Urinary bladder (tissue), 4 donors: ENCODE measurements at places on chromosomes 12 and 14.

- no peak for DNase-seq
Observed at GRCh38 chr12:120639771-120640721, at the start of gene CABP1. Gene CABP1, plus strand, starts transcription at chr12:120640626. Its CDS starts 60 bp downstream, at chr12:120640686.

DNA sequence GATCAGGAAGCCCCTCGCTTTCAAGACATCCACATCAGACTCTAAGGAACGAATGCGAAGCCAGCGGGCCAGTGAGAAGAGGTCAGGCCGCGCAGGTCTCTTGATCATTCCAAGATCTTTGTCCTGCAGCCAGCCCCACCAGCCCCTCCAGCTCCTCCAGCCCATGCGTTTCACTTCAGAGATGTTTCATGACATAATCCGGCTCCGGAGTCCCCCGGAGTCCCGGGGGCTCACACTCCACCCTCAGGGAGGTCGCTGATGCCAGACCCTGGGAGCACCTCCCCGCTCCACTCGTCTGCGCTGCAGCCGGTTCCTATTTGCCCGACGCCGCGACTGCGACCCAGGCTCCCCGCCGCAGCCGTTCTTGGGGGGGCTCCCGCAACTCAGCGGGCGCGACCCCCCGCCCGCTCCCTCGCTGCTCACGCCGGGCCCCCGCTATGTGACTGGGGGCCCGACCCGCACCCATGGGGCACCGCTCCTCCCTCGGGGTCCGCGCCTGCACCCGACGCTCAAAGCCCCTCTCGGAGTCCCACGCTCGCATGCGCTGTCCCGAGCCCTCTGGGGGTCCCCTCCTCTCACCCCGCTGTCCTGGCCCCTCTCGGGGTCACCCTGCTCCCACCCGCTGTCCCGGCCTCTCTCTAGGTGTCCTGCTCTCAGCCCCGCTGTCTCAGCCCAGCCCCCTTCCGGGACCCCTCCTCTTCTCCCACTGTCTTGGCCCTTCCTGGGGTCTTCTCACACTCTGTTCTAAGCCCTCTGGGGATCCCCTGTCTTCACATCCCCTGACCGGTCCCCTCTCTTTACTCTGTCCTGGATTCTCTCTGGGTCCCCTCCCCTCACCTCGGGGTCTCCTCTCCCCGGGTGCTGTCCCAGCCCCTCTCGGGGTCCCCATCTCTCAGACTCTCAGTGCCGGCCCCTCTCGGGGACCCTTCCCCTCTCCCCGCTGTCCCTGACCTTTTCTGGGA is 1.1 kb downstream of the TAOK3 start:
- no peak for DNase-seq

- no peak for DNase-seq
Observed at GRCh38 chr14:64912261-64912660, 2.0 kb upstream of the CHURC1 start.

DNA sequence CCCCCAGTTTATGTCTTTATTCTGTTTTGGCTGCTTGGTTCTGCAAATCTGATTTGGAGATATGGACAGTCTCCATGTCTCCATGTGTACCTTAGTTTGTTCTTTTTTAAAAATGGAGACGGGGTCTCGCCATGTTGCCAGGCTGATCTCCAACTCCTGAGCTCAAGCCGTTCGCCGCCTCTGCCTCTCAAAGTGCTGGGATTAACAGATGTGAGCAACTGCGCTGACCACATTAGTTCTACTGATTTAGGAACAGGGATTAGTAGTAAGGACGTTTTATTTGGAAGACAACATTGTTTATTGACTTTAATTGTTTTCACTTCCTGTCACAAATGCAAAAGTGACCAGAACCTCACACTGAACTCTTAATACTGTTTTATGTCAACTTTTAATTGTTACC is 14.7 kb downstream of the AEBP2 start:
- DNase-seq, result no peak

GRCh38 chr14:44211718-44212117 is 295.4 kb downstream of the FSCB start:
- no peak for DNase-seq

DNA sequence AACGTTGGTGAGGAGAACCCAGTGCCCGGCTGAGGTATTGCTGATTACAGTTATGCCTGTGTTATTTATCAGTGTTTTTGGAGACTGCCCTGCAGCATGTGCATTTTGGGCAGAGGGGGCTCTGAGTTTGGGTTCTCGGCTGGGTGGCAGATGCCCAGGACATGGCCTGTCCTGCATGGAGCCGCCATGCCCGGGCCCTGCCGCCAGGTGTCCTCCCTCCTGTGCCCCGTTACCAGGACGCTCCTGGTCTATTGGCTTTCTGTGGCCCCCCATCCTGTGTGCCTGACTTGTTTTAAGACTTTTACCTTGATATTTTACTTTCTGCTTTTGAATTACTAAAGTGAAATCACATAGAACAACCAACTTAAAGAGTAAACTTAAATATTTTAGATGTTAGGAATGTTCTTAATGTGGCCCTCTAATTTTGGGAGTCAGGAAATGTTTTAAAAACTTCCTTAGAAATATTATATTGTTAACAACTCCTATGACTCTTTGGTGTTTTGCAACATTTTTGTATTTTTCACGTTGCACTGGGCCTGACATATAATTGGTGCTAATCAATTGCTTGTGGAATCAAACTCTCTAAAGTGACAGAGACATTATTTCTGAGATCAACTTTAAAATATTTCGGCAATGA is 51.8 kb downstream of the PRIMA1 start:
- no peak for DNase-seq

DNA sequence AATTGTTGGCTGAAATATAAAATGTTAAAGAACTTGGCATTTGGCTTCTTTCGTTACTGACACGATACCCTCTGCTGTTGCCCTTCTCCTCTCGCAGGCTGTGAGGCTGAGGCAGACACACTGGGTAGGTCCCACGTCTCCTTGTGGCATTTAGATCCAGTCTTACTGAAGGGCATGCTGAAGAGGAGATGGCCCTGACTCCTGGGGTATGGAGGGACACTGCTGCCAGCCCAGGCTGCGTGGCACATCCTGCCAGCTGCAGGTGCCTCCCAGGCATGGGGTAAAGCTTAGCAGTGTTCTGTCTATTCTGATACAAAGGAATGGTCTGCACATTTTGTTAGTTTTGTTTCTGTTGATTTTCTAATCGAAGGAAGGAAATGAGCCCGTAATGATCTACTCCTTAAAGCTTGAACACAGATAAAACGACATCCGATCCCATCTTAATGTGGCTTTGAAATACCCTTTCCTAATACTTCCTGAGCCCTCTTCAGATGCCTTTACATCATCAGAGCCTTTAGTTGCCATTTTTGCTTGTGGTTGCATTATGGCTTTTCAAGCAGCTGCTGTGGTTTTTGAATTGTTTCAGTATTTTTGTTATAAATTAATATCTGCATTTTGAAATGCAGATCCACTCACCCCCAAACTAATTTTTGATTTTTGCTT is 61.1 kb downstream of the WDR20 start:
- DNase-seq, result no peak

GRCh38 chr14:89614009-89614691 is 197.1 kb upstream of the FOXN3 start:
- DNase-seq, result no peak

- DNase-seq, result no peak
Observed at GRCh38 chr14:91119556-91120311, 5.9 kb downstream of the DGLUCY start.

DNA sequence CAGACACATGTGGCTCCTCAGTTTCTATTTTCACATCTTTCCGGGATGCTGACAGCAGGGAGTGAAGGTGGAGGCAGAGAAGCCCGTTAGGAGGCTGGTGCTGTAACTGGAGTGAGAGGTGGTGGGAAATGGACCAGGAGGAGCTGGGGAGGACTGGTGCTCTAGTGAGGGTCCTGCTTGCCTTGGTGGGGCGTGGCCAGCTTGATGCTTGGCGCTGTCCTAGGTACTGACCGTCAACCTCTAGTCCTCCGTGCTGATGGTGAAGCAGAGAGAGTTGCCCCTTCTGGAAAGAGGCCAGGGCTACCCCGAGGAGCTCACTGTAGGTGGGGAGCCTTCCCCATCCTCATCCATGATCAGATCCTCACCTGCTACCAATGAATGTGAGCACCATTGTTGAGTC is 1.4 kb downstream of the TRMT61A start:
- DNase-seq, result no peak

DNA sequence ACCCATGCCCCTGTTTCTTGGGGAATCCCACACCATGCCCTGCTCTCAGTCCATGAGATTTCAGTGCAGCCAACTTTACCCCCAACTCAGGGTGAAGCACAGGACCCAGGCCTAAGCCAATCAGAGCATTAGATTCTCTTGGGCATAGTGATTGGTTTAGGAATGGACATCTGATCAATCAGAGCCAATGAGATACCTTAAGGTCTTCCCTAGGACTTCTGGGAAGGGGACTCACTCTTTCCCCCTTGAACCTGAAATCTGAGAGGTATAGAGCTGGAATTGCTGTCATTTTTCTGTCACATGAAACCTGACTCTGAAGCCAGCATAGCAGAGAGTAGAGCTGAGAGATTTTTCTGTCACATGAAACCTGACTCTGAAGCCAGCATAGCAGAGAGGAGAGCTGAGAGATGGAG is 127.1 kb downstream of the ZFP36L1 start:
- DNase-seq, result no peak

GRCh38 chr12:27462851-27463250 is 16.3 kb downstream of the SMCO2 start:
- no peak for DNase-seq

DNA sequence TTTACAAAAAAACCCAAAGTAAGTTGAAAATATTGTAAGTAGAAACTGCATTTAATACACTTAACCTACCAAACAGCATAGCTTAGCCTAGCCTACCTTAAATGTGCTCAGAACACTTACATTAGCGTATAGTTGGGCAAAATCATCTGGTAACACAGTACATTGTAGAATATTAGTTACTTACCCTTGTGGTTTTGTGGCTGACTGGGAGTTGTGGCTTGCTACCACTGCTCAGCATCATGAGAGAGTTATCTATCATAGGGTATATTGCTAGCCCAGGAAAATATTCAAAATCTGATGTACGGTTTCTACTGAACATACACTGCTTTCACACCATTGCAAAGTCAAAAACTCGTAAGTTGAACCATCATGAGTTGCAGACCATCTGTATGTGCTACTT is 141.7 kb upstream of the GARIN6 start:
- DNase-seq, result no peak

- no peak for DNase-seq
Observed at GRCh38 chr12:53593707-53594106, 32.5 kb downstream of the ATF7 start.

DNA sequence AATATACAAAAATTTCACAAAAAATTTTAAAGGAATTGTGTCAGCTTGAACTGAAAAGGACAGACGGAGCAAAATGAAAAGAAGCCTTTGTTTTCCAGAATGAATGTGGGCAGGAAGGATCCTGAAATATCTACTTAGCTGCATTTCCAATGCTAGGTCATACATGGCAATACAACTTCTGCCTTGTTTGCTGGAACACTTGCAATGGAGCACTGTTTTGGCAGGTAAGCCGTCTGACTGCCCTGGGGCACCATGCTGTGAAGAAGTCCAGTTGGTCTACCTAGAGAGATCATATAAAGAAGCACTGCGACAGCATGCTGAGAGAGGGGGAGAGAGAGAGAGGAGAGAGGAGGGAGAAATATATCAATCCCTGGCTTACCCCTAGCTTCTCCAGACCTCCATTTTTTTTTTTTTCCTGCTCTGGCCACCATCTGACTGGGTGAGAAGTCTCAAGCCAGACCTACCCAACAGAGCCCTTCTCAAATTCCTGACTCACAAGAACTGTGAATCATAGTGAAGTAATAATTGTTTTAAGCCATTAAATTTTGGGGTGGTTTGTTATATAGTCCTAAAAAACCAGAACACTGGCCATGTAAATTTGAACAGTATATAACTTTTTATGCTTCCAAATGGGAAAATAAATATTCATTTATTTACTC is 97.1 kb upstream of the PRICKLE1 start:
- DNase-seq, result no peak
